GM12878 (cell line): ENCODE measurements at places on chromosomes 7 and 10. TPM values are rescaled to one million over a fixed set of nuclear protein-coding genes. Genes with fewer than 3 reads are reported as not detected.

The AKR1C2 gene
- 0.44 TPM in 1 of 2 replicates, not detected in the other for total RNA-seq

- no peak for DNase-seq
These were observed 290.6 kb downstream of the FRMD4A start for GRCh38 chr10:14039968-14040668.

GRCh38 chr10:15775513-15775912, 55.8 kb upstream of the ITGA8 start:
- DNase-seq: no peak

GRCh38 chr7:69732203-69732602, 133.9 kb downstream of the AUTS2 start:
- DNase-seq: no peak
